Stimulated activated CD4-positive, alpha-beta T cell treated with anti-CD3 and anti-CD28 coated beads, Interleukin-4, amount 100 ng/mL, for 48 hours (primary cell): ENCODE measurements at places on chromosomes 6 and 20.

- DNase-seq, result no peak
These were observed 301.8 kb upstream of the ID4 start for GRCh38 chr6:19535351-19535750.

GRCh38 chr6:159899994-159900745, 9.4 kb downstream of the MAS1 start:
- DNase-seq, result no peak

DNA sequence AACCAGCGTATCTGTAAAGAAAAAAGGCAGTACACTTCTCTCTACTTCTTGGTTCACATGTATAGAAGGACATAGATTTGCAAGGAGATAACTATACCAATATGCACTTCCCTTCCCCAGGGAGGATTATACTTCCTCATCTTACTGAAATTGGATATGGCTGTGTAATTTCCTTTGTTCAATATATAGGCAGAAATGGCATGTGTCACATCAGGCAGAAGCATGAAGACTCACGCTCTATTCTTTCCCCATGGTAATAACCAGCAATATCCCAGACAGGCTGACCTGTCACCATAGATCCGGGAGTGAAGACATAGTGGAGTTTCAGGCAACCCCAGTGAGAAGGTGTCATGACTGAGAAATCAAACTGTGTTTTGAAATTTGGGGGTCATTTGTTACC, 518.3 kb downstream of the KIF16B start:
- DNase-seq, result no peak

GRCh38 chr6:52027699-52028098, 59.7 kb downstream of the PKHD1 start:
- no peak for DNase-seq

- no peak for DNase-seq
These were observed 474.6 kb downstream of the CBLN4 start for GRCh38 chr20:55530763-55531162.
